Stimulated activated CD8-positive, alpha-beta memory T cell treated with anti-CD3 and anti-CD28 coated beads, Interleukin-12 subunit alpha, Interleukin-12 subunit beta, amount 100 ng/mL, for 1 hour (primary cell): ENCODE measurements at places on chromosomes 5 and 9.

- no peak for DNase-seq
These were observed 39.0 kb upstream of the SLC12A7 start for GRCh38 chr5:1150866-1151265.

GRCh38 chr5:64295101-64295500 is 129.5 kb downstream of the RNF180 start:
- no peak for DNase-seq

DNA sequence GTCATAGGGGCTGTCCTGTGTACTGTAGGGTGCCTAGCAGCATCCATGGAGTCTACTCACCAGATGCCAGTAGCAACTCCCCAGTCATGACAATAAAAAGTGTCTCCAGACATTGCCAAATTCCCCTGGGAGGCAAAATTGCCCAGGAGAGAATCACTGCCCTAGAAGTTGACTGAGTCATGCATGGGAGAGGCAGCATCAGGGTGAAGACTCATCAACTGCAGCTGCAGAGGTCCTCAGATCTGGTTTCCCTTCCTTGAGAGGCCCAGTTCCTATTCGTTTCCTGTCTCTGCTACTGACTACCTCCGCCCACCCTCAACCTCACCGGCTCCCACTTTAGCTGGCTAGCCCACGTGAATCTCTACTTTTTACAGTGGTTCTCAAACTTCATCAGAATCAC is 88.6 kb upstream of the AGXT2 start:
- DNase-seq = no peak

DNA sequence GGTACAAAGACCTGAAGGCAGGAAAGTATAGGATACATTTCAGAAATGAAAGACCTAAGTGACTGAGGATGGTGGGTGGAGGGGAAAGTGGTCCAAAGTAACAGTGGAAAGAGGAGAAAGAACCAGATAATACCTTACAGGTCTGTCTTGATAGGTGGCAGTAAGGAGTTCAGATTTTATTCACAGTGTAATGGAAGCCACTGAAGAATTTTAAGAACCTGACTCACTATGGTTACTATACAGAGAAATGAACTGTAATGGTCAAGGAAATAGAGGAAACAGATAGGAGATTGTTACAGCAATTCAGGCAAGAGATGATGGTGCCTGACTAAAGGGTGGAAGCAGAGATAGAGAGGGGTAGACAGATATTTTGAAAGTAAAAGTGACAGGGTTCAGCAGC is 46.5 kb downstream of the EPB41L4A start:
- DNase-seq = no peak

DNA sequence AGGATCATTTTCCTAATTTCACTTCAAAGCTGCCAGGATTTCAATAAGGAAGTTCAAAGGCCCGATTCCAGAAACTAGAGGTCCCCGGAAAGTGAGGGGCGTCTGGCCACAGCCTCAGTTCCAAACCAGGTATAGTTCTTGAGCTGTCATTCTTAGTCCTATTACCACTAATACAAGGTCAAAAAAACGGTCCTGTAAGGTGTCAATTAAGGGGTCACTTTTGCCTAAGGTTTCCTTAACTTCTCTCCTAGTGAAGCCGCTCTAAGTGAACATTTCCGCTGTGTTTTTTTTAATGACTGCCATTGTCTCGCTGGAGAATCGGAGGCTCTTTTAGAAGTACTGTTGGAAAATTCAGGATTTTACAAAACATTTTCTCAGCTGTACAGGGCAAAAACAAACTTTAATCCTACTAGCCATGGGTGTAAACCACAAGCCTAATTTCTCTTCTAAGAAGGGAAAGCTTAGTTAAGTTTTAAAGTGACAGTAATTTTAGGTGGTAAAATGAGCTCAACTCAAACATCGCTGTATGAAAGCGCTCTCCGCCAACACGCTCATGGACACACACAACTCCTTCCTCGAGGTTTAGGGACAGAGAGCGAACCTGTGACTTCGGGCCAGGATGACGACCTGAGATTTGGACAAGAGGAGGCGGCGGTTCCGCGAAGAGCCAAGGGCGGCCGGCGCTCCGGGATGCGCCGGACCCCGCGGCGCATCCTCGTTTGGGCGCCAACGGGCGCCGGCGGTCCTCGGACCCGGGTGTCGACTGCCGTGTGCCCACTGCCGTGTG is 76.7 kb upstream of the IFNE start:
- no peak for DNase-seq

DNA sequence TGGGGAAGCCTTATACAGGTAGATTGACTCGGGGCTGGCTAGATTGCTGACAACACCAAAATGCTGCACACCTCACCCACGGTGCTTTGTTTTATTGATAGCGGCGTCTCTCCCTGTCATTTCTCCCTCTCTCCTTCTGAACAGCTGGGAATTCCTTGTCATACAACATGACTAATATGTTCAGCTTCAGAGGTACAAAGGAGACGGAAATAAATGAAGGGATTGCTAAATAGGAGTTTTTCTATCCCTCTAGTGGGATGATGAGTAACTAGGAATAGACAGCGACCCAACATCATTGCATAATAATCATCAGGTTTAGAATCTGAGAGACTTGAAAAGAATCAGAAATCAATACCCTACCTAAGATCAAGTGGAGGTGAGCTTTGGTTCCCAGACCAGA is 337.7 kb upstream of the PANK3 start:
- no peak for DNase-seq

- DNase-seq = no peak
These were observed 111.1 kb downstream of the UGCG start for GRCh38 chr9:112007575-112008240.

GRCh38 chr5:3531320-3531986 is 64.2 kb upstream of the IRX1 start:
- DNase-seq = no peak

GRCh38 chr5:172502969-172503368 is 48.6 kb upstream of the SH3PXD2B start:
- no peak for DNase-seq

- no peak for DNase-seq
These were observed 23.6 kb upstream of the RAB14 start for GRCh38 chr9:121225240-121225639.

GRCh38 chr5:168875832-168876231 is 296.7 kb upstream of the PANK3 start:
- DNase-seq = no peak

DNA sequence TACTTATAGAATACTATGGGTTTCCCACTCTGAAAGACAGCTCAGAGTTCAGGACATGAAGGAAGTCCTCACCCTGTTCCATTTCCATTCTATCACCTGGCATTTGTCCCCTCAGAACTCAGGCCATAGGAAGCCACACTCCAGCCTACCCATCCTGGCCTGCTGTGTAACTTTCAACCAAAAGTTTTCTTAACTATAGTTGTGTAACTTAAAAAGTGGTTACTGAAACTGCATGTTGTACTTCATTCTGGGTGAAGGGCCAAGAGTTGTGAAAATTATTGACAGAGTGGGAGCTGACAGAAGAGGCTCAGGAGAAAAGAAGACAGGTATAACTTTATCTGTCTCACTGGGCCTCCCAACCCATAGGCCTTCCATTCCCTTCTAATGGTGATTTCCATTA is 212.5 kb downstream of the RAB3C start:
- DNase-seq = no peak

DNA sequence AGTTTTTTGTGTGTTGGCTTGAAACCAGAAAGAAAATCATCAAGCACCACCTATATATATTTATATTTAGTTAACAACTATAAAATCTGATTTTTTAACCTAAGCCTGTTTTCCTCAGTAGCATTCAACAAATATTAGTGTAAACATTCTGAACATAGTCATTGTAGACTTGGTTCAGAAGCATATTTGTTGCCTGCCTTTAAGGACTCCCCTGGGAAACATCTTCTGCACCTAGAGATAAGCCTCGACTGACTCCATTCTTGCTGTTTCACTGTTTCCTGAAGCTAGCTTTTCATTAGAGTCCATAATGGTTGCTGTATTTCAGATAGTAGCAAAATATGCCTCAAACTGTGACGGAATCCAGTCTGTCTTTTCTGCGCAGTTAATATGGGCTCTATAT is 123.5 kb downstream of the TRIO start:
- no peak for DNase-seq

DNA sequence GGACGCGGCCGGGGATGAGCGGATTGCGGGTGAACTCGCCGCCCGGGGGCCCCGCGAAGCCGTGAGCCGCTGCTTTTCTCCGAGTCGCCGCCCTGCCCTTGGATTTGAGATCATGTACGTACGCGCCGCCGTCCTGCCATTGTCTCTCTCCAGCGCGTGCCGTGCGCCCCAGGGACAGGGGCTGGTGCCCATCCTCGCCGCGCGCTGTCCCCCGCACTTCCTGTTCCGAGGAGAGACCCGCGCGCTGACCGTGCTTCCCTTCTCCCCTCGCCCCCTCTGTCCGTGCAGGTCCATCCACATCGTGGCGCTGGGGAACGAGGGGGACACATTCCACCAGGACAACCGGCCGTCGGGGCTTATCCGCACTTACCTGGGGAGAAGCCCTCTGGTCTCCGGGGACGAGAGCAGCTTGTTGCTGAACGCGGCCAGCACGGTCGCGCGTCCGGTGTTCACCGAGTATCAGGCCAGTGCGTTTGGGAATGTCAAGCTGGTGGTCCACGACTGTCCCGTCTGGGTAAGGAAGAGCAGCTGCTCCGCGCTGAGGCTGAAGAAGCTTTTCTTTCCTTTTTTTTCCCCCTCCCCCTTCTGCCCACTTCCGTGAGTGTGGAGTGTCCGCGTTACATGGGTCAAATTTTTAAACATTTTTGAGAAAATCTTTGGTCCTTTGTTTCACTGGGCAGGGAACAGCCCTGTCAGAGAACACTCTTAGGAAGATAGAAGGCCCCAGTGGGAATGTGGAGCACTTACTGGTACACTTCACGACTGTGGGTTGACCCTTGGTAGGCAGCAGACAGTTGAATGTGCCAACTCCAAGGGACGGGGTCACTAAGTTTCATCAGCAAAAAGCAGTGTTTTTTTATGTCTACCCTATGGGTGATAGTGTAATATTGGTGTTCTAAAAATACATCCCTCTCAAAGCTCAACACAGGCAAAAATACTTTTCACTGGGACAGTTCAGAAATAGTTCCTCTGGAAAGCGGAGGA is 727 bp downstream of the RHOBTB3 start:
- peak; percentile 4 for DNase-seq

GRCh38 chr9:15231788-15232635 is 75.0 kb downstream of the TTC39B start:
- DNase-seq = no peak

DNA sequence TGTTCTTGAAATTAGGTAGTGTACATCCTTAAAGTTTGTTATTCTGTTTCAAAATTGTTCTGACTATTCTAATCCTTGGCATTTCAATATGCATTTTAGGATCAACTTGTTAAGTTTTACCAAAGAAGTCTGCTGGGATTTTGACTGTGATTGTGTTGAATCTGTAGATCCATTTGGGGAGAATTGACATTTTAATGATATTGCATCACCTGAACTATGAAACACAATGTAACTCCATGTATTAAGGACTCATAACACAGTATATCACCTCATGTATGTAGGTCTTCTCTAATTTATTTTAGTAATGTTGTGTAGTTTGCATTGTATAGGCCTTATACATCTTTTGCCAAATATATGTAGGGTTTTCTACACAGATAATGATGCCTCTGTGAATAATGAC is 77.8 kb downstream of the RALGPS1 start:
- no peak for DNase-seq

DNA sequence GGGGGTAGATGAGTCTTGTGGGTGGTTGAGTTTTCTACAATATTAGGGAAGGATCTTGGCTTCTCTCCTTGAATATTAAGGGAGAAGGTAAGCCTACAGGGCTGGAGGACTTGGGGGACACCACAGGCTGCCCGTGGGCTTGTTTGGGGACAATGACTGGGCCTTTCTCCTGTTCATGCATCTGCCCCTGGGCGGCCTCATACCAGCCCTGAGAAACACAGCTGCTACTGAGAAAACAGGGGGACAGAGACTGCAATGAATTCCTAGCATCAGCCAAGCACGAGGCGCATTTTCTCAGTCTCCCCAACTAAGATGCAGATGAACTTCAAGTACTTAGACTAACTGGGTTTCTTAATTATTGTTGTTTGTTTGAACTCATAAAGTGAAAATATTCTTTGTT is 24.6 kb downstream of the C5orf58 start:
- DNase-seq = no peak

- DNase-seq = no peak
These were observed 277.2 kb upstream of the SLC24A2 start for GRCh38 chr9:20065796-20066700.

DNA sequence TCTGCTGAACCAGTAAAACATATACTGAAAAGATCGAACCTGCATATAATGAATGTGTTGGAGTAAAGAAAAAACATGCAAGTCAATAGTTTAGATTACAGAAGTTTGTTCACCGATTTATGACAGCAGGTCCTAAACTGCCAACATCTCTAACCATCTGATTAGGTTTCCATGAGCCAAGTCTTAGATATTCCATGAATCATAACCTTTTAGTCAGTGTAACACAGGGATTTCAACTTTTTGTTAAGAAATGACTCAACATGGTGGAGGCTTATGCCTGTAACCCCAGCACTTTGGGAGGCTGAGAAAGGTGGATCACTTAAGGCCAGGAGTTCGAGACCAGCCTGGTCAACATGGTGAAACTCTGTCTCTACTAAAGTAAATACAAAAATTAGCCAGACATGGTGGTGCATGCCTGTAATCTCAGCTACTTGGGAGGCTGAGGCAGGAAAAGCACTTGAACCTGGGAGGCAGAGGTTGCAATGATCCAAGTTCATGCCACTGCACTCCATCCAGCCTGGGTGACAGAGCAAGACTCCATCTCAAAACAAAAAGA is 38.7 kb downstream of the APC start:
- DNase-seq = no peak

DNA sequence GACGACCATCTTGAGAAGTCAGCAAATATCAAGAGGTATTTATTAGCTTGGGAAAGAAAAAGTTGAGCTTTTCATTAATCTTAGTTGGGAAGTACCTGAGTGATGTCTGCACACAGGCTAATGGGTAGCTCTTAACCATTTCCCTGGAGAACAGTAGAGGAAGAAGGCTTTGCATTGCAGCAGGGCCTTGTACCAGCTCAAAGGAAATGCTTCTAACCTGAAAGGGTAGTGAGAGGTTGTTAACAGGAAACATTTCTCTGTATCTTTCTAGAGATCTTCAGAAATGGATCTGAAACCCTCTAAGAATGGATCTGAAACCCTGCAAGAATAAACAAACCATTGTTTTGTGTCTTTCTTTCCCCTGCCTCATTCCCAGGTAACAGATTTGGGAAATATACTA is 393.3 kb downstream of the PLK2 start:
- DNase-seq = no peak

DNA sequence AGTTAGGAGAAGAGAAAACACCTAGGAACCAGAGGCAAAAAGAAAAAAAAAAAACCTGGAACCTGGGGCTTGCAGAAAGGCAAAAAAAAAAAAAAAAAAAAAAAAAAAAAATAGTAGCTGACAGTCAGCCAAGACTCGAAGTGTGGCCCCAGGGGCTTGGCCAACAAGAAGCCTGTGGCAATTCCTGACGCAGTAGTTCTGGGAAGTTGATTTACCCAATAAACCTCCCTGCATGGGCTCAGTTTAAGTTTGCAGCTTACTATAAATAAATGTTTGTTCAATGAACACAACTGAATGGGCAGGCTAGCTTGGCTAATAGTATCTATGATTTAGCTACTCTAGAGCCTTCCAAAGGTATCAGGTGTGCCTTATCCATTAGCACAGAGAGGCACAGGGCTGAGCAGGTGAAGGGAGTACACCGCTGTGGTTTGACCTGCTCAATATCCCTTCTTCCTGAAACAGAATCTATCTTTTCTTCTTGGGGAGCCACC is 21.3 kb upstream of the GLRX start:
- no peak for DNase-seq
